ENCODE measurements at places on chromosomes 6 and 20.

DNA sequence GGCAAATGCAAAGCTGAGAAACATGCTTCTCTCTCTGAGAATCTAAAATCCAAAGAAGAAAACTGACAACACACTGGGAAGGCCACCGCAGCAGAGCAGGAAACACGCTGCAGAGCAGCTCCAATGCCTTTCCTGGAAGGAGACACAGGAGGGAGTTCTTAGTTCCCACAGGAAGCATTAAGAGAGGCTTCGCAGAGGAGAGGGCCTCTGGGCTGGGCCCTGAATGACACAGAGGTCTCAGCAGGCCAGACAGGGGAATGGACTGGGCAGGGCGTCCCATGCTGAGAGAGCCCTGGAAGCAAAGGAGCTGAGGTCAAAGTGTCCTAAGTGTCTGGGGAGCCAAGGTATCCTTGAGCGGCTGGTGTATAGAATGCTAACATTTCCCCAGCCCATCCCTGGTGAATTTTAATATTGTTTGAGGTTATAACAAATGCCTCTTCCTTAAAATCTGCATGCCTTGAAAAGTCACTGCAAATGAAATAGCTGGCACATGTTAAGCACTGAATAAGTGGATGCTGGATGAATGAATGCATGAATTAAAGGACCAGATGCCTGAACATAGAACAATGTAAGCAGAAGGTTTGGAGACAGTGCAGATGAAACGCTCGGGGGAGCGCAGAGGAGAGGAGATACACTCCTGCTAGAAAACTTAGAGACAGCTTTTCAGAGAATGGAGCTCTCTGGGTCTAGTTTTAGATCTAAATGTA, 110.0 kb upstream of the SYNDIG1 start:
- DNase-seq, result no peak

DNA sequence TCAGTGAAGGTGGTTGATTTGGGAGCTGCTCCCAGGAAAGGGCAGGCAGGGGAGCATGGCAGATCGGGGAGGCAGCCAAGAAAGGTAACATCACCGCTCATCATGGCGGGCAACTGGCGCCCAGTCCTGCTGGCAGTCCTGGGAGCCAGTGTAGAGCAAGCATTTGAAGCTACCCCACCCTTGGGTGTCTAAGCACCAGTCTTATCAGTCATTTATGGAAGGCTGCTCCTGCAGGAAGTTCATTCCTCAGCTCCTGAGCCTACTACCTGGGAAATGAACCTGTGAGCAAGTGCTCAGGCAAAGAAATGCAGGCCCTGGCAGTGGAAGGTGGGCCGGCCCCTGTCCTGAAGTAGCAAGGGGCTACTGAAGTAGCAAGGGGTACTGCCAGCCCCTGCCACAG, 41.5 kb downstream of the BANF2 start:
- DNase-seq, result no peak

DNA sequence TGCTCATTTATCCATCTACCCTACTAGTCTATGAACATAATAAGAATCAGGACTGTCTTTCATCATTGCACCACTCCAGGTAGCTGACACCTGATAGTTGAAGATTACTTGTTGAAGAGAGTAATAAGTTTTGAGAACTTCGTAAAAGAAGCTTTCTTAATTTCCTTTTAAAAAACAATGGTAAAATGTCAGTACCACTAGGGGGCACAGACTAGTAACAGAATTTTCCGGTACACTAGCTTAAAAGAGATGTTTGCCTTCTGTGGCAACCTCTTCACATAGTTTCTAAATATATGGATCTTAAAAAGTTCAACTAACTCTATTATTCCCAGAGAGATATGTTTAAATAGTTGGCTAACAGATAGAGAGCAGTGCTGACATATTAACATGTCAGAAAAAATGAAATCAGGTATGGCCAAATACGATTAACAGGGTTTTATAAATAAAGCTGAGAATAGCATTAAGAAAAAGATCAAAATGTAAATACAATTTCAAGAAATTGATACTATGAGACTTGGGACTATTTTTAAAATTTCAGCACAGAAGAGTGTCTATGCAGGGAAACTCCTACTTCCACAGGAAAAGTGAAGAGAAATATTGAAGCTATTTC, 5.4 kb upstream of the KCNQ5 start:
- peak; percentile 26 for DNase-seq

GRCh38 chr6:74551896-74552295, 654.0 kb downstream of the COL12A1 start:
- DNase-seq, result no peak

- DNase-seq, result no peak
Measured at GRCh38 chr6:43970913-43971775, 156.1 kb downstream of the MRPL14 start.

DNA sequence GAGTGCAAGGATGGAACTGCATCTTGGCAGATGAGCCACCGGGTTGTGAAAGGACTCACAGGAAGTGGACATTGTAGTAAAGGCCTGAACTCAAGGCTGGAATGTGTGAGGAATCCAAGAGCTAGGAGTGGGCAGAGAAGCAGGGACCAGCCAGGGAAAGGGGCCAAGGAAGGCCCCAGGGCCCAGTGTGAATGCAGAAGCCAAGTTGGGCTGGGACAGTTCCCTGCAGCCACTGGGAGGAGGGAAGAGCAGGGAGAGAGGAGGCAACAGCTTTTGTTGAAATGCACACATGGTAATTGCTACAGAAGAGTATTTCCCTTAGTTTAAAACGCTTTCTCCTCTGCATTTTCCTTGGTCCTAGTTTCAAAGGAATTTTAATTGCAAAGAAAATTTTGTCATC, 34.6 kb downstream of the CDH22 start:
- DNase-seq, result no peak

DNA sequence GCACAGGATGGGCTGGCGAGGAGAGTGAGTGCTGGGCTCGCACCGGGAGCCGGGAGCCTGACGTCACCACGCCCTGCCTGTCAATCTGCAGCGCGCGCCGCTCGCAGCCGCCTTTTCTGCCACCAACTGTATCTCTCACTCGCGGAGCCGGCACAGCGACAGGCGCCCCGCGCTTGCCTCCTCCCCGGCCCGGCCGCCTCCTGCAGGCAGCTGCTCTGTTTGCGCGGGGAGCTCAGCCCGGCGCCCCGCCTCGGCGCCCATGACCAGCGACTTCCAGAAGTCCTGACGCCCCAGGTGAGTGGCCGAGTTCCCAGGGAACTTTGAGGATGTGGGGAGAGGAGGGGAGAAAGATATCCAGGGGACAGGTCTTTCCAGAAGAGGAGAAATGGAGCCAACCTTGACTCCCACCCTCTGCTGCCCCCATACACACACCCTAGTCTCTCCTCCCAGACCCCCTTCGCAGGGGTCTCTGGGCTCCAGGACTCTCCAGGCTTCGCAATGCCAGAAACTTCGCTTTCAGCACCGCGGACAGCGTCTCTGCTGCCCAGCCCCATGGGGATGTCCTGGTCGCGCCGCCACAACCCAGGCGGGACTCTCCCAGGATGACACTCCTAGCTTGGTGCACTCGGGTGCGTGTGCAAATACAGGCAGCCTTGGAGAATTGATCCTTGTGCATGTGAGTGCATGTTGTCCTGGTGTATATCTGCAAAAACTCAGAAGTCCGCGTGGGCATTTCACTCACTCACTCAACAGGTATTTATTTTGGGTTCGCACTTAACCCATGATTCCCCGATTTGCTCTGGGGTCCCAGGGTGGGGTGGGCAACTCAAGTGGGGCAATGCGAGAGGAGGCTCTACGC, at the start of gene GPR6:
Gene GPR6, plus strand, starts transcription at position 138 of the 859 bp plus-strand sequence. CDS start 802 bp downstream, outside the sequence.
- peak; percentile 74 for DNase-seq

- DNase-seq, result no peak
Measured at GRCh38 chr6:137914530-137915193, 47.6 kb downstream of the TNFAIP3 start.

GRCh38 chr6:10431423-10432164, 16.7 kb upstream of the TFAP2A start:
- DNase-seq, result no peak

GRCh38 chr20:5919626-5920544, 30.4 kb downstream of the TRMT6 start:
- DNase-seq, result no peak

- peak; percentile 25 for DNase-seq
Measured at GRCh38 chr6:55869674-55870073, 5.7 kb downstream of the BMP5 start.

- no peak for DNase-seq
Measured at GRCh38 chr6:119308048-119308570, 41.5 kb downstream of the MAN1A1 start.

DNA sequence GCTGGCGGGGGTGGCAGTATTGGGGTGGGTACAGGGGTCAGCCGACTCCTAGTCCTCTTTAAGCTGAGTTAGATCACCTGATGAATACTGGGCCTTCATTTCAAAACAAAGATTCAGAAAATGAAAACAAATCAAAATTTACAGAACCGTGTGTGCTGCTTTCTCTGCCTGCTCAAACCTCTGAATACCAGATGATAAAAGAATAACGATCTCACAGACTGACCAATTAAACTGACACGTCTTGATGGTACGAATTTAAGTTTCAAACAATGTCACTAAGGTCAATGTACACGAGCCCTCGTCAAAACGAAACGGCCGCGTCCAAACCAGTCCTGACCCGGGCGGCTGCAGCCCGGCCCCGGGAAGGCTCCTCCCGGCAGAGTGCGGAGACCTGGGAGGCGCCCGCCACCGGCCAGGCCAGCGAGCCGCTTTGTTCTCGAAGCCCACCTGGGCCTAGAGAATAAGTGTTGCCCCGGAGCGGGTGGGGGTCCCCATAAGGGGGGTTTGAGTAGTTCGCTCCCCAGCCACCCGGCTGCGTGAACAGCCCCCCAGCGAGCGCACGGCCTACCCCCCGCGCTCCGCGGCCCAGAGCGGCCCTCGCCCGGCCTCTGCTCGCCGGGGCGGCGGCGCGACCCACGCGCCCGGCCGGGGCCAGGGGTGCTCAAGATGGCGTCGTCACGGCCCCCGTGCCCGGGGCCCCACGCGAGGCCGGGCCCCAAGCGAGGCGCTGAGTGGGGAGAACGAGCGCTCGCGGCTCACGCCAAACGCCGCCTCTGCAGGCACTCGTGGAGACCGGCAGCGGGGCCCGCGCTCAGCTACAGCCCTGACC, 728 bp downstream of the PSMA7 start:
- no peak for DNase-seq

DNA sequence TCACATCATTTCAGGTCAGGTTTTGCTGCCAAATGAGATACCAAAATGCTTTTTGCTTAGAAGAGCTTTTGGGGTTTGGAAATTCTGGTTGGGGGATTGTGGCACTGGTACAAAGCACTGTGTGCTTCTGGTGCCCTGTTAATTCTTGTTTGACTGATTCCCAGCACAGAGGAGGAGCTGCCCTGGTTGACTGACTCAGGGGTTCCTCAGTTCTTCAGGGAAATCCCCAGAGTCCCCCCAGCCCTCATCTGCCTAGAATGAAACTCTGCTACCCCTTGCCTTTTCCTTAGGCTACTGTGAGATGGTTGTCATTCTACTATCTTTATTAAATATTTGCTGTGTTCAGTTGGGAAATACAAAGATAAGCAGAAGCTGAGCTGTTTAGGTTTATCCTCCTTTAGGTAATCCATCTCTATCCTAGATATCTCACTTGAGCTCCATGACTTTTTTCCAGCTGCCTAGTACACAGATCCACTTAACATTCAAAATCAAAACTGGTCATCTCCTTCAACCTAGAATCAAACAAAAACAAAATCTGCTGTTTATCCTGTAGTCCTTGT, 24.9 kb upstream of the TSPYL1 start:
- DNase-seq, result no peak

GRCh38 chr6:99814230-99814928, 179.6 kb downstream of the MCHR2 start:
- no peak for DNase-seq

DNA sequence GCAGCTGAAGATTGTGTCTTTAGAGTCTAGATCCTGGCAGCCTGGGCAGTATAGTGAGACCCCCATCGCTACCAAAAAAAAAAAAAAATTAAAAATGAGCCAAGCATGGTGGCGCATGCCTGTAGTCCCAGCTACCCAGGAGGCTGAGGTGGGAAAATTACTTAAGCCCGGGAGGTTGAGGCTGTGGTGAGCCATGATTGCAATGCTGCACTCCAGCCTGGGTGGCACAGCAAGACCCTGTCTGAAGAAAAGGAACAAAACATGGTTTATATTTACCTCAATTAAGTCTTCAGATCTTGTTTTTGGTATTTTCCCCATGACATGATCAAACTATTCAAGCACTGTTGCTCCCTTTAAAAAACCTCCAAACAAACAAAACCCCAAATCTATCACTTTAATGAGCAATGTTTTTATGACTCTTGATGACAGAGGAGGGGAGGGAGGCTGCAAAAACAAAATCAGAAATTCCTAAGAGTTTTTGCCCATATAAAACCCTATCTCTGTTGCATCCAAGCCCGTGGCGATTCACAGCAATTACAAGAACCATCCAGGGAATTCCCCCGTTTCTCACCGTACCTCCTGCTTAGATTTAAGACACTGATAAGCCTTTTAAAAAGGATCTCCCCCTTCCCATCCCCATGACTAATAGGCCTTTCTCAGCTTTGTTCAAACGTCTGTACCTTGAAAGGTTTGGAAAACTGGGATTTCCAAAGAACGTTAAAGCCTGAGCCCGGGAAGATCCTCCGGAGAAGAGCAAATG, 259.9 kb downstream of the BMP7 start:
- DNase-seq, result no peak

GRCh38 chr6:107981695-107982094, 23.7 kb upstream of the SEC63 start:
- no peak for DNase-seq

DNA sequence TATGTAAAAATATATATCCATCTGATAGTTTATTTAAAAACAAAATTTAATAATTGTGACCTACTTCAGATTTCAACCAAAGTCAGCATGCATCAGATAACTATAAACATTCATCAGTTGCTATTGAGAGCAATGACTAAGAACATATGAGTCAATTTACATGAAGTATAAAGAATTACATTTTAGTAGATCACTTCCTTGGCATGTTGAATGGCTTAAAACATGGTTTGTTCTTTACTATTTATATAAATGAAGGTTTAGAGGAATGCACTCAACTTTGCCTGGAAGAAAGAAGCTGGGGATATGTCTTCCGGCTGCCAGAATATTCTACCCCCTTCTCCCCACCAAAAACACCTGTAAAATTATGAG, 6.4 kb upstream of the FAM217A start:
- DNase-seq, result no peak

DNA sequence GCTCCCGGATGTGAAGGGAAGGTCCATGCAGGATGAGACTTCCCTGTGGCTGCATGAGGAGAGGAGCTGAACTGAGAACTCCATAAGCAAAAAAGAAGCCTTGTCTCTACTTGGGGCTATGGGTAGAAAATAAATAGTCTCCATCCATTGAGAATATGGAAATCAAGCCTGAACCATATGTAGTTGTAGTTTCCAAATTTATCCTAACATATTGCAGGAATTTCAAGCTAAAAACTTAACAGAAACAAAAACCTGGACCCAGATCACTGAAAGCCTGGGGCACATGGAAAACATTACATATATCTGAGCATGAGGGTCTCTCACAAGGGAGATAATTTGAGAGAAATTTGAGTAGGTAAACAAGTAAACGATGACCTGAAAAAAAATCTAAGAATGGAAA, 94.9 kb upstream of the C6orf118 start:
- DNase-seq, result no peak

DNA sequence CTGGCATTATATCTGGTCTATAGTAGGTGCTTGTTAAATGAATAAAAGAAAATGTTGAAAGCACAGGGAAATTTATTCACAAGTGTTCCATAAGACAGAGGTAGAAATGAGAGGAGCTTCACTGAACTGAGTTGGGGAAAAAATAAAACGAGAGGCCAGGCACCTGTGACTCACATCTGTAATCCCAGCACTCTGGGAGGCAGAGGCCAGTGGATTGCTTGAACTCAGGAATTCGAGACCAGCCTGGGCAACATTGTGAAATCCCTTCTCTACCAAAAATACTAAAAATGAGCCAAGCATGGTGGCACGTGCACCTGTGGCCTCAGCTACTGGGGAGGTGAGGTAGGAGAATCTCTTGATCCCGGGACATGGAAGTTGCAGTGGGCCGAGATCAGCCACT, 28.1 kb upstream of the IBTK start:
- DNase-seq, result no peak

All from NCI-H2081 (cell line).